Thymus (tissue), 14 donors: ENCODE measurements at places on chromosomes 5 and 9. TPM values are rescaled to one million over a fixed set of nuclear protein-coding genes. Genes with fewer than 3 reads are reported as not detected.

The PCDHGB7 gene
- total RNA-seq: 0.85 TPM

The RECK gene
- total RNA-seq: 3.3 TPM

The NR4A3 gene
- 2.4 TPM for total RNA-seq

The SPACA9 gene
- total RNA-seq: 4.6 TPM

The RHOBTB3 gene
- total RNA-seq: 33.4 TPM

The SEMA4D gene
- 26.8 TPM for total RNA-seq

The C6 gene
- 0.28 TPM for total RNA-seq

The NRARP gene
- 3.1 TPM for total RNA-seq

The CDHR2 gene
- 0.33 TPM for total RNA-seq

The FREM1 gene
- total RNA-seq: 5.1 TPM

The IFNA13 gene
- not detected for total RNA-seq

The LCN15 gene
- 0.05 TPM for total RNA-seq

The SPATA31C1 gene
- total RNA-seq: not detected

The G3BP1 gene
- total RNA-seq: 144 TPM

The MED7 gene
- 17.0 TPM for total RNA-seq

The UBE2QL1 gene
- 0.42 TPM for total RNA-seq

The C9orf72 gene
- total RNA-seq: 18.7 TPM

The TMEFF1 gene
- total RNA-seq: 1.4 TPM
